Activated T-helper 2 cell treated with anti-CD3 and anti-CD28 coated beads, Interferon-gamma antibody, Interleukin-2, Interleukin-4, amounts not matched to agents 10 μg/mL and 5 μg/mL and 100 μg/mL, durations not matched to agents 14 hours and 24 hours and 36 hours (primary cell): ENCODE measurements at places on chromosomes 5 and 9.

GRCh38 chr5:2168601-2169429 lies 286.1 kb upstream of the IRX4 start:
- H3K27ac ChIP-seq, result no peak overlapping the region
- no peaks in the 10 kb centered on the region for H3K36me3 ChIP-seq
- no peak for DNase-seq
- no peaks in the 10 kb centered on the region for H3K27me3 ChIP-seq
- H3K4me1 ChIP-seq, result no peaks in the 10 kb centered on the region
- H3K4me3 ChIP-seq, result no peak overlapping the region

DNA sequence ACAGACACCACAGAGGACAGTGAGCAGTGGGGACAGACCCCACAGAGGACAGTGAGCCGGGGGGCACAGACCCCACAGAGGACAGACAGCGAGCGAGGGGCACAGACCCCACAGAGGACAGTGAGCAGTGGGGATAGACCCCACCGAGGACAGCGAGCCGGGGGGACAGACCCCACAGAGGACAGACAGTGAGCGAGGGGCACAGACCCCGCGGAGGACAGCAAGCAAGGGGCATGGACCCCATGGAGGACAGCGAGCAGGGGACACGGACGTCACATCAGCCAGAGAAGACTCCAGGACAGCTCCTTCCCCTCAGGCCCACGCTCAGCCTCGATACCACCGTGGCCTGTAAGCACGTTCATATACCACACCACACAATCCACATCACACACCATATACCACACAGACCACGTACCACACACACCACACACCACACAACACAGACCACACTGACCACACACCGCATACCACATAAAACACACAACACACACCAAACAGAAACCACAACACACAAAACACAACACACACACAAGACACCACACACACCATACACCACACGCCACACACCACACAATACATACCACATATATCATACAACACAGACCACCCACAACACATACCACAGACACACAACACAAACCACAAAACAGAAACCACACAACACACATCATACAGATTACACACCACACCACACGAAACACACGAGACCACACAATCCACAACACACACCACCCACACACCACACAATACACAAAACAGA lies 5.2 kb upstream of the ZDHHC11 start:
- no peak for DNase-seq
- H3K27ac ChIP-seq, result no peak overlapping the region
- H3K4me3 ChIP-seq, result no peak overlapping the region
- no peaks in the 10 kb centered on the region for H3K36me3 ChIP-seq

GRCh38 chr5:74294231-74294705 lies 346.3 kb downstream of the ENC1 start:
- H3K36me3 ChIP-seq, result no peaks in the 10 kb centered on the region
- H3K4me3 ChIP-seq, result no peak overlapping the region
- H3K27me3 ChIP-seq, result peaks cover 12% of the 10 kb centered on the region
- no peak for DNase-seq

- peak overlapping the region; percentile 82 for H3K4me3 ChIP-seq
- no peak for DNase-seq
- peaks cover 14% of the 10 kb centered on the region for H3K36me3 ChIP-seq
- H3K27me3 ChIP-seq, result no peaks in the 10 kb centered on the region
- no peak overlapping the region for H3K27ac ChIP-seq
Observed at GRCh38 chr9:98121058-98121457, 2.0 kb upstream of the TRIM14 start.

DNA sequence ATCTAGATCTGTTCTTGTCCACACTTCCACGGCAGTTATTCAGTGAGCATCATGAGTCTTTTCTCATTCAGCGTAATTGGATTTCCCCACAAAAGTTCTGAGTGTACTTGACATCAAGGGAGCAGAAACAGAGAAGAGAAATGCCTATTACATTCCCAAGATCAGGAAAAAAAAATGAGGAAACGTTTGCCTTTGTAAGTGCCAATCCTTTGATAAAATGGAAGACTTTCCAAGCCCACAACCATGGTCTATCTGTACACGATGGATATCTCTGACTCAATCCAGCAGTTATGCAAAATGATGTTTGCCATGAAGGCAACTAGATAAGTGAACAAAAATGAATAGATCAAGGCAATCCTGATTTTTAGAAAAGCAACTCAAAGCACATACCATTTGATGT lies 235.9 kb downstream of the DOCK8 start:
- H3K4me1 ChIP-seq, result peaks cover 24% of the 10 kb centered on the region
- no peak overlapping the region for H3K27ac ChIP-seq
- H3K27me3 ChIP-seq, result no peaks in the 10 kb centered on the region
- H3K36me3 ChIP-seq, result peaks cover 72% of the 10 kb centered on the region
- H3K4me3 ChIP-seq, result no peak overlapping the region

- no peak within 1 kb of the TSS for H3K4me3 ChIP-seq
- peaks cover 1% of the 10 kb centered on the region for H3K27me3 ChIP-seq
- no peak for DNase-seq
- no peak within 1 kb of the TSS for H3K27ac ChIP-seq
- H3K4me1 ChIP-seq, result no peaks in the 10 kb centered on the region
Observed at GRCh38 chr5:39364367-39364766, at the start of gene C9. Gene C9, minus strand, starts transcription at chr5:39364495. Its CDS starts 31 bp downstream, at chr5:39364464.

DNA sequence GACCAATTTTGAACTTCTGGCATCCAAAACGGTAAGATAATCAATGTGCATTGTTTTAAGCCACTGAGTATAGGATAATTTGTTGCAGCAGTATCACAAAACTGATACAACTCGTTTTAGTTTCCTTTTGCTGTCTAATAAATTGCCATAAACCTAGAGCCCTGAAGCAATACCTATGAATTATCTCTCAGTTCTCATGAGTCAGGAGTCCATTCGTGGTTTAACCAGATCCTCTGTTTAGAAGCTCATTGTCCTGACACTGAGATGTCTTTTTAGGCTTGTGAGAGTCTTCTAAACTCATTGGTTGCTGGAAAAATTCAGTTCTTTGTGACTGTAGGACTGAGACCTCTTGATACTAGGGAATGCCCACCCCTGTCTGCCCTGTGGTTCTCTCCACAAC lies 262.9 kb downstream of the SEMA5A start:
- no peaks in the 10 kb centered on the region for H3K4me1 ChIP-seq
- no peak overlapping the region for H3K27ac ChIP-seq
- H3K27me3 ChIP-seq, result no peaks in the 10 kb centered on the region

- H3K36me3 ChIP-seq, result no peaks in the 10 kb centered on the region
- DNase-seq, result no peak
- no peak overlapping the region for H3K4me3 ChIP-seq
- no peaks in the 10 kb centered on the region for H3K4me1 ChIP-seq
- no peak overlapping the region for H3K27ac ChIP-seq
Observed at GRCh38 chr9:108666240-108666784, 189.5 kb downstream of the ACTL7B start.

DNA sequence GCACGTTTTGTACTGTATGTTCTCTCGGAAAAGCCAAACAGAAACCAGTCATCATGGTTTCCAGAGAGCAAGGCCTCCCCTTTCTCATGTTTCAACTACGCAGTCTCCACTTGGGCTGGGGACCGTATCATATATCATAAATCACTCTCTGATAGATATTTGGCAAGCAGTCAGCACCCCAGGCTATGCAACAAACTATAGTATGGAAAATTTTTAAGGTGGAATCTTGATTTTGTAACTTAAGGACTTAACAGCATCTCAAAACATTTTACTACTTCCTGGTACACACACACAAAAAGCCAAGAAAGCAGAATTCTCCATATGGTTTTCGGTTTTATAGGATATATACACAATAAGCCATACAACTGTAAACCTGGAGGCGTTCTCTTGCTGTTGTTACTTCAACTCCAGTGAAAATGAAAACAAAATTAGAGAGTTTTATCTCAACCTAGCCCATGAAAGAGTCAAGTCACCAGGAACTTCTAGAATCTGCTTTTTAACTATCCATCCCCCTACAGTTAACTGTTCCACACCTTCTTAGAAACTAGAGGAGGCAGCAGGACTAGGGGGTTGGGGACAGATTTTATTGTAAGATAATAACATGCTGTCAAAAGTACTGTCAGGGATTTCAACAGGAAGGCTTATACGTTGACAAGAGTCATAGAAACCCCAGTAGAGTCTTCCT lies 283.4 kb downstream of the NFIB start:
- H3K4me1 ChIP-seq, result no peaks in the 10 kb centered on the region
- DNase-seq, result no peak
- H3K27ac ChIP-seq, result no peak overlapping the region
- H3K27me3 ChIP-seq, result no peaks in the 10 kb centered on the region
- no peaks in the 10 kb centered on the region for H3K36me3 ChIP-seq

DNA sequence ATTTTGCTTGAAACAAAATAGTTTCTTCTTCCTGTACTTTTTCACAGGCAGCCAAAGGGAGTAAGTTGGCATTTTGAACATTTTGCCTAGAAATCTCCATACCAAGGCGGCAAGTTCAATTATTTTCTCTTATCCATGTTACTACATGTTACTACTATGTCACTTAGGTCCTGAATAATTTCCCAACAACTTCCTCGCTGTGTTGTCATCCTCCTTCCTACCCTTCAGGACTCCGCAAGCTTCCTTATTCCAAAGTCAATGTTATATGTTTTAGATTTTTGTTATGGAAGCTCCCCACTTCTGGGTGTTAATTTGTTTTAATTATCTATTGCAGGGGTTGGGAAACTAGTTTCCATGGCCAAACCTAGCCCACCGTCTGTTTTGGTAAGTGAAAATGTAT lies 9.9 kb upstream of the B4GALT1 start:
- no peak for DNase-seq
- H3K4me1 ChIP-seq, result peaks cover 6% of the 10 kb centered on the region
- H3K36me3 ChIP-seq, result no peaks in the 10 kb centered on the region
- no peak overlapping the region for H3K27ac ChIP-seq

DNA sequence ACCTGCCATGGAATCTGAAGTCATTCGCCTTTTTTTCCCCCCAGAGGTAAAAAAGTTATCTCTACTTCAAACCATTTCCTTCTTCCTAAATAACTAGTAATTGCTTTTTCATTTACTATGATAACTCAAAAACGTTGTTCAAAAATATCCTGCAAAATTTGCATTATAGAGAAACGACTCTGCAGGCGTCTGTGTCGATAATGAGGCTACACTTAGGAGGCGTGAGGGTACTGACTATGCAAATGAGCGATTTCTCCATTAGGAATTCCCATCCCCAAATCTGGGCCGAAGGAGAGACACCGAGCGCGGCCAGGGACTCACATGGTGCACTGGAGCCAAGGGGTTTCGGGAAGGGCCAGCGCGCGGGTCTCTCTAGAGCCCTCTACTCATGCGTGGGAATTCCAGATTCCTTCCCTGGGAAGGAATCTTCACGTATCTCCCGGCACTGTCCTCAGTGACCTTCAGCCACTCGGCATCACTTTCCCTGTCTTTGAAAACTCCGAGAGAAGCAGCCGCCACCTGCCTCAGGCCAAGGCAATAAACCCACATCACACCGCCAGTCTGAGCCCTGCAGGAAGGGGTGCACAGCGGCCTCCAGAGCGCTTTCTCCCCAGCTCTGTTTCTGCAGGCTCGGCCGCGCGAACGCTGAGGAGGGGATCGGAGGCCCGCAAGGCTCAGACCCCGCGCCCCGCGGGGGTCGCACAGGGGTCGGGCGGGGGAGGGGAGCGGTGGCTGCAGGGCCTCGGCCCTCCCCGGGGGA lies 718 bp upstream of the DENND4C start:
- H3K27ac ChIP-seq, result peak overlapping the region; percentile 33
- H3K4me3 ChIP-seq, result peak overlapping the region; percentile 76
- peaks cover 12% of the 10 kb centered on the region for H3K4me1 ChIP-seq
- no peaks in the 10 kb centered on the region for H3K27me3 ChIP-seq
- DNase-seq, result peak; percentile 58

GRCh38 chr5:151739939-151740335 lies 18.5 kb downstream of the ATOX1 start:
- DNase-seq, result no peak
- H3K4me3 ChIP-seq, result no peak overlapping the region
- no peaks in the 10 kb centered on the region for H3K27me3 ChIP-seq
- peaks cover 11% of the 10 kb centered on the region for H3K4me1 ChIP-seq
- H3K27ac ChIP-seq, result peak overlapping the region; percentile 33
- peaks cover 33% of the 10 kb centered on the region for H3K36me3 ChIP-seq

GRCh38 chr5:1140171-1140817 lies 28.4 kb upstream of the SLC12A7 start:
- H3K4me3 ChIP-seq, result no peak overlapping the region
- no peaks in the 10 kb centered on the region for H3K36me3 ChIP-seq
- peak; percentile 75 for DNase-seq
- peaks cover 7% of the 10 kb centered on the region for H3K4me1 ChIP-seq
